Ammon's horn (tissue), 1 donor: ENCODE measurements at places on chromosomes 13 and 19.
A peak's percentile ranks its signal among the peaks of the same experiment; 100 is the strongest.

GRCh38 chr13:66222127-66222526 is 1008.0 kb downstream of the PCDH9 start:
- DNase-seq, result no peak

- DNase-seq, result no peak
Measured at GRCh38 chr13:43243711-43244110, 220.3 kb downstream of the DNAJC15 start.

GRCh38 chr19:48975947-48976847 is 11.1 kb downstream of the FTL start:
- DNase-seq, result no peak

GRCh38 chr13:60583911-60584753 is 187.1 kb downstream of the TDRD3 start:
- DNase-seq, result peak; percentile 66

DNA sequence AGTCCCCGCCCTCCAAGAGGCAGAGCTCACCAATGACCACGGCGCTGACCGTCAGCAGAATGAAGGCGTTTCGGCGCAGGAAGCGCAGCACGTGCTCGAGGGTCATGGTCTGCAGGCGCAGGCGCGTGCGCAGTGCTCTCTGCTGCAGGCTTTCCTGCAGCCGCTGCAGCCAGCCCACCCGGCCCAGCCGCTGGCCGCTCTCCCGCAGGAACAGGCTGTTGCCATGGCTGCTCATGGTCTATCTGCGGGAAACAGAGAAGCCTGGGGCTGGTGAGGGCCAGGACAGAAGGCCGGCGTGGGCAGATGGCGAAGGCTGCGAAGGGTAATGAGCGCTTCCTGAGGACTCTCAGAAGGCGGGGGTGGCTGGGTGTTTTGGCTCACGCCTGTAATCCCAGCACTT is 7.0 kb downstream of the SLC1A6 start:
- peak; percentile 29 for DNase-seq

- DNase-seq, result no peak
Measured at GRCh38 chr13:39557285-39557955, 45.6 kb downstream of the LHFPL6 start.

- no peak for DNase-seq
Measured at GRCh38 chr19:32138416-32138815, 207.0 kb upstream of the ZNF507 start.

DNA sequence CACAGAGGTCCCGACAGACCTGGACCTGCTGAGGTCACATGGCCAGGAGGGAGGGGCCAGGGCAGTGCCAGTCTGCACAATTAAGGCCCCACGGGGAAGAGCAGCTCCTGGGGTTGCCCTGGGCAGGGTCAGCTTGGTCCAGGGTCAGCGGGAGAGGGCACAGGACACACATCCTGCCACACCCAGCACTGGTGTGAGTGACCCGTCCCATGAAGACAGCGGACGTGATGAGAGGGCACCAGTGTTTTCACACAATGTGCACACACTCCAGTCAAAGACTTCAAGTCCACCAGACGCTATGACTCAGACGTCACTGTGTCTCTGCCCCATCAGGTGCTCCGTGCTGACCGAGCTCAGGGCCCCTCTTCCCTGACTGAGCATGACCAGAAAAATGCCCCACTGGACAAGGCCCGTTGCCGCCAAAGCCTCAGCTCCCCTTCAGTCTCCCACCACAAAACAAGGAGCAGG is 4.2 kb downstream of the TMEM259 start:
- no peak for DNase-seq

- no peak for DNase-seq
Measured at GRCh38 chr13:44932171-44932849, 57.0 kb downstream of the NUFIP1 start.

DNA sequence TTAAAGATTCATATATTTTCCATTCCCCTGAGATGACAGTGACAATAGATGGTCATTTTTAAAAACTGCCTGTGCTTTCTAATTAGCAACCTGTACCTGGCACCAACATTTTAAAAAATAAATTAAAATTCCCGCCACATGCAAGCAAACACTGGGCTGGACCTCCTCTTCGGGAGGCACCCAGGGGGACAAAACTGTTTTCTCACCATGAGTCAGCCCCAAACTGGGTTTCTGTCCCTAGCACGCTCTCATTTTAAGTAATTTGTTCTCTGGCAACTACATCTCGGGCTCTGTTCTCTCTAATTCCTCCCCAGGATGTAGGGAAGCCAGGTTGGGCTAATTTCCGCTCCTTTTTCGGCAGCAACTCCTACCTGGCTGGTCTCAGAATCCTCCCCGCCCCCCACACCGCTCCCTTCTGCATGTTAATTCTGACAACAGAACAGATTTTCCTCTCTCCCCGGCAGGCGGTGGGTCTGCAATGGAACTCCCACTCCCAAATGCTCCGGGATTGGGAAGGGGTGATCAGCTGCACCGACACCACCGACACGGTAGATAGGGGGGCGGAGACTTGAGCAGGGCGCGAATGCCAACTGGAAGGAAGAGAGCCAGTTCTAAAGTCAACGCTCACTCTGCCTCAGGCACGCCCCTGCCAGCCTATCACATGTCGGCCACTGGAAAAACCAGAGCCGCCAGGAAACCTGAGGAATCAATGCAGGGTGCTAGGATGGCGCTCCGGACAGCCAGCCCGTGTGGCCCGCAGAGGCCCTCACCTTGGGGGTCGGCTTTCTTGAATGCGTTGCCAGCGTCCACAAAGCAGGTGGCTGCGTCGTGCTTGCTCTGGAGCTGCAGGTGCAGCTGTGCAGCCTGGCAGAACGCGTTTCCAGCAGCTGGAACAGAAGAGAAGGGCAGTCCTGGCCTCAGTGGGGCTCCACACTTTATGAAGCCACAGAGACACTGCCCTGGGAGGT is 14.7 kb downstream of the NAPA start:
- DNase-seq, result no peak

GRCh38 chr19:48628486-48629296 is 8.5 kb downstream of the DBP start:
- DNase-seq, result no peak

DNA sequence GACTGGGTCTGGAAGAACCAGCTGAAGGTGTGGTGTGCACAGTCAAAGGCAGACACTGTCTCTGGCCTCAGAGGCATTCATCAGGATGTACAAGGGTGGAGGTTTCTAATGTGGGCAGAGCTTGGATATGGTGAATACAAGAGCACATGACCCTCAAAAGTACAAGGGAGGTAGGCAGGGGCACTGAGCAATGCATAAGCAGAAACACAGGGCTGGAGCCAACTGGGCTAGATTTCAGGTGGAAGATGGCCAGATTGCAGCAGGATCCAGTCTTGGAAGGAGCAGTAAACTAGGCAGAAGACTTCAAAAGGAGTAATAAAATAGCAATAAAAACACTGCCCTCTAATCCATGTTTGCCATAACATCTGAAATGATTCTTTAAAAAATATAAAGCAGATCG is 417.1 kb downstream of the OLFM4 start:
- DNase-seq, result peak; percentile 17

DNA sequence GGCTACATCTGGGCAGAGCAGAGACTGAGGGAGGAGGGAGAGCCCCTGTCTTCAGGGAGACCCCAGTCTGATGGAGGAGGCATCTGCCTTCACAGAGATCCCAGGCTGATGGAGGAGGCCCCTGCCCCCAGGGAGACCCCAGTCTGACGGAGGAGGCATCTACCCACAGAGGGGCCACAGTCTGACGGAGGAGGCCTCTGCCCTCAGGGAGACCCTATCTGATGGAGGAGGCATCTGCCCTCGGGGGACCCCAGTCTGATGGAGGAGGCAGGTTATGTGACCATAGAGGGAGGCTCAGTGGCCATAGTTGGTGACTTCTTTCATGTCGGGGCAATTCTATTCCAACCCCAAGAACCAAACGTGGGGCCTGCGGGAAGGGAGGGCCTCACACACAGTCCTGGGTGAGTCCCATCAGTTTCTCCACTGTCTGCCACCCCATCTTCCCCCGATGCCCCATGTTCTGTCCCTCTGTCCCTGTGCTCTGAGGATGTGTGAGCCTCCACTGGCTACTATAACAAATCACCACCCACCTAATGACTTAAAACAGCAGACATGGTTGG is 14.3 kb downstream of the MISP start:
- DNase-seq, result no peak

GRCh38 chr13:71219698-71220415 is 647.1 kb downstream of the DACH1 start:
- no peak for DNase-seq

DNA sequence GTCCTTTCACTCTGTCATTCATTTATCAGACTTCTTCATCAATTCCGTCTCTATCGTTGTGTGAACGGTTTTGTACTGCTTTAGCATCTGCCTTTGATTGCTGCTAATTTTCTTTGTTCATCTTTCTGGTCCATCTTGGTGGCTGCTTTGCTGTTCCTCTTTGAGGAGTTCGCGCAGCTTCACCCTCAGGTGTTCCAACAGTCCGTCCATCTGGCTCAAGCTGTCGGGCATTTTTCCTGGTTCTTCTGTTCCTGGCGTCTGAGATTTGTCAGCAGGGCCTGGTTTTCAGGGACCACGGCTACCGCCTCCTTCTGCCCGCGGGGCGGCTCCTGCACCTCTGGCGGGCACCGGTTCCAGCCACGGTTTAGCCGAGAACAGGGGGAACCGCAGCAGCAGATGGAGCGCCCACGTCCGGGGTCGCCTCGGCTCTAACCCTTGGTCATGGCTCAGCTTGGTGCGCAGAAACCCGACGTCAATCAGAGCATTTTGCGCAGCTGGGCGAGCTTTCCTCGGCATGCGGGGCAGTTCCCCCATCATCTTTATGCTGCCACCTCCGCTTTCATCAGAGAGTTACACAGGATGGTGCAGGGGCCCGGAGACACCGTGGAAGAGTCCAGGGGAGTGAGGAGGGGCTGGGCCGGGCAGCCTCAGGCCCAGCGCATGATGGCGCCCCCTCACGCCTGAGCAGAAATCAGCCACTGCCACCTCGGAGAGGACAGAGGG is 89.5 kb downstream of the ZNF100 start:
- no peak for DNase-seq

DNA sequence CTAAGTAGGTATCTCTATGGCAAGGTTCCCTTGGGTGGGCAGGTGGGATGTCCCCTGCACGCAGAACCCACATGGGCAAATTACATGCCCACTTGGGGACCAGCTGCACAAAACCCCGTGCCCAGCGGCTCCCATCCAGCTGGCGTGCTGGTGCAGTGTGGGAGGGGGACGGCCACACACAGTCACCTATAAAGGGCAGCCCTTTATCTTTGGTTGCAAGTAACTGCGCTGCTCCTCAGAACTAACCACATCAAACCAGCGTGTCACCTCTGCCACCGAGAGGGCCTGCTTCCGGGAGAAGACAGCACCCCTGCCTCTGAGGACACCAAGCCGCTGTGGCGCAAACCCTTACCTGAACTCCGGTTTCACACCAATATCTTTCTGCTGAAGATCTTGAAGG is 32.2 kb downstream of the ANKRD27 start:
- no peak for DNase-seq

DNA sequence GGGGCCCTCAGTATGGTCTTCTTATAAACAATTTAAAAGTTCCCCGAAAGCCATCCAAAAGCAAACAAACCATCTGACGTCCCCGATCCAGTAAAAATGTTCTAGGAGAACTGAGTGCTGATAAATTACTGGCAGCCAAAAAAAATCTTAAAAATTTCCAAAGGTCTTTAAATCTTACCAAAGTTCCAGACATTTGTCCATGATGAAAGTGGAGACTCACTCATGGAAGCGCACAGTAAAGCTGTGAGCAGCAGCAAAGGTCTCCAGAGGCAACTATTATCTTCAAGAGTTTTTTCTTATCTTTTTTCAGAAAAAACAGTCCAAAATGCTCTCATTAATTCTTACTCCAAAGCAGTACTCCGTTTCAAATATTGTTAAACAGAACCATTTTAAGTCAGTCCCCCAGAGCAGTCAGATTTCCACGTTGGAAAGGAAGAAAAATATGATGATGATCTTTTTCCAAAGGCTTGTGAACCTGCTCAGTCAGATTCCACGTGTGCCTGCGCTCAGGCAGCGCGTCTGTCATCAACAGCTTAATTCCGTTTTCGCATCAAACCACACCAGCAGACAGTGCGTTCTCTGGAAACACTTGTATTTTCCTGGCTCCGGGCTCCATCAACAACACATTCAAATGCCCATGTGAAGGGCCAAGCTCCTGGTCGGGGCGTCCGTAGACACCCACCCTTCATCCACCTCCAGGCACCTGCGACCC is 85.4 kb downstream of the COL4A1 start:
- DNase-seq, result peak; percentile 49

- peak; percentile 17 for DNase-seq
Measured at GRCh38 chr13:96746886-96747285, 247.4 kb downstream of the OXGR1 start.

GRCh38 chr19:815775-816499 is 5.8 kb downstream of the PLPPR3 start:
- no peak for DNase-seq

- DNase-seq, result no peak
Measured at GRCh38 chr13:83839146-83839545, 43.1 kb downstream of the SLITRK1 start.
